ENCODE measurements at places on chromosomes 2 and 18. TPM values are rescaled to one million over a fixed set of nuclear protein-coding genes. Genes with fewer than 3 reads are reported as not detected.
A peak's percentile ranks its signal among the peaks of the same experiment; 100 is the strongest.

The ABCB11 gene
- total RNA-seq, result not detected

The AQP12A gene
- total RNA-seq, result not detected

The SULT1C4 gene
- not detected for total RNA-seq

The MATN3 gene
- total RNA-seq, result not detected

GRCh38 chr2:169136885-169137534 is 67.6 kb downstream of the DHRS9 start:
- no peak for DNase-seq

DNA sequence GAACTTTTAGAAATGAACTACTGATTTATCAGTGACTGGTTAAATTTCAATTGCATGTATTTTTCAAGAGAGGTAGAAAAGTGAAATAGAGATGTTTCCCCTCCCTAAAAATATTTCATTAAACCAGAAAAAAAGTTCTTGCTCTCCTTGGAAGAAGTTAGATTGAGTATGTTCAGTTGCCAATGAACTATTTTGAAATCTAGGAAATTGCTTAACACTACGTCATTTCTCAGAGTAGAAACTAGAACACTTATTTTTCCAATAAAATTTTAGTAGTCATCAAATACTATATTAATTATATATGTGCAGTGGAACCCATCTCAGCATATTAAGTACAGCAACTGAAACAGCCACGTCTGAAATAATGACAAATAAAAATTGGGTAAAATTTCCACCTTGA is 51.8 kb upstream of the STAT1 start:
- no peak for DNase-seq

GRCh38 chr18:5894611-5895298 is 567 bp downstream of the TMEM200C start:
- DNase-seq, result no peak

- DNase-seq, result no peak
Measured at GRCh38 chr2:129710670-129711495, 268.6 kb upstream of the RAB6C start.

DNA sequence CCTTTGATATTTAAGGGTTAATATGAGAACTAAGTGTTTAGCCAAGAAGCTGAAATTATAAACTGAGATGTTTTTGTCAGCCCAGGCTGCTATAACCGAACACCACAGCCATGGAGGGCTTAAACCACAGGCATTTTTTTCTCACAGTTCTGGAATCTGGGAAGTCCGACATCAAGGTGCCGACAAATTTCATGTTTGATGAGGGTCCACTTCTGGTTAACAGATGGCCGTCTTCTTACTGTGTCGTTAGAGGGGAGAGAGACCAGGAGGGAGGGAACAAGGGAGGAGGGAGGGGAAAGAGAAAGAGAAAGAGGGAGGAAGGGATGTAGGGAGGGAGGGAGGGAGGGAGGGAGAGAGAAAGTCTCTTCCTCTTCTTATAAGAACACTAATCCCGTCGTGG is 6.5 kb upstream of the CNDP2 start:
- DNase-seq, result no peak

DNA sequence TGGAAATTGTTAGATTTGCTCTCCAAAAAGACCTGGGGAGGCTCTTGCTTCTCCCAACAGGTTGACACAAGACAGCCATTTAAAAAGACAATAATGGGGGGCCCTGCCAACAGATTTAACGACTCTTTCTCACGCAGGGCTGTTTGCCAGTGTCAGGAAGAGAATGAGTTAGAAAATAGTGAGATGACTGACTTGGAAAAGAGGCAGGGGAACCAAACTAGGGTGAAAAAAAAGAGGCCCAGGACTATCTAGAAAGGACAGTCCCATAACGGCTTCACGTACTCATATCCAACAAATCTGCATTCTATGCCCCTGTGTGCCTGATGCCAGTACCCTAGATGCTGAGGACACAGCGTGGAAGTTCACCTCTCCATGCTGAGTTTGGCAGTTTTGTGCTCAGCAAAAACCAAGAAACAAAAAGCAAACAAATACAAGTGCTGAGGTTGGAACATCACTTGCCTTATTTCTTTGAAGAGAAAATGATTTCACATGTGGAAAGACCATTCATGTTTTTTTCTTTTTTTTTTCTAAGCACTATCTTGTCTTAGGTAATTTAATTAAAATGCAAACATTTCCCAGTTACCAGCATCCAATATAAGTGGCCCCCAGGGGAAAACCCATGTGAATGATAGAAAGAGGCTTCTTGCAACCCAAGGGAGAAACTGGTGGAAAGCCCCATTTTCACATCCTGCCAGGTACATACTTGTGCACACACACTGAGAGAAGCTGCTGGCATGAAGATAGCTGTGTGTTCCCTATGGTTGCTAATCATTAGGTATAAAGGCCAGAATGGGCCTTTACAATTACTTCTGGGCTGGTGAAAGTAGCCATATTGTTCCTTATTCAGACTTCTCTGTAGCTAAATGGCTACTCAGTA is 10.6 kb upstream of the WIPF1 start:
- peak; percentile 58 for DNase-seq

DNA sequence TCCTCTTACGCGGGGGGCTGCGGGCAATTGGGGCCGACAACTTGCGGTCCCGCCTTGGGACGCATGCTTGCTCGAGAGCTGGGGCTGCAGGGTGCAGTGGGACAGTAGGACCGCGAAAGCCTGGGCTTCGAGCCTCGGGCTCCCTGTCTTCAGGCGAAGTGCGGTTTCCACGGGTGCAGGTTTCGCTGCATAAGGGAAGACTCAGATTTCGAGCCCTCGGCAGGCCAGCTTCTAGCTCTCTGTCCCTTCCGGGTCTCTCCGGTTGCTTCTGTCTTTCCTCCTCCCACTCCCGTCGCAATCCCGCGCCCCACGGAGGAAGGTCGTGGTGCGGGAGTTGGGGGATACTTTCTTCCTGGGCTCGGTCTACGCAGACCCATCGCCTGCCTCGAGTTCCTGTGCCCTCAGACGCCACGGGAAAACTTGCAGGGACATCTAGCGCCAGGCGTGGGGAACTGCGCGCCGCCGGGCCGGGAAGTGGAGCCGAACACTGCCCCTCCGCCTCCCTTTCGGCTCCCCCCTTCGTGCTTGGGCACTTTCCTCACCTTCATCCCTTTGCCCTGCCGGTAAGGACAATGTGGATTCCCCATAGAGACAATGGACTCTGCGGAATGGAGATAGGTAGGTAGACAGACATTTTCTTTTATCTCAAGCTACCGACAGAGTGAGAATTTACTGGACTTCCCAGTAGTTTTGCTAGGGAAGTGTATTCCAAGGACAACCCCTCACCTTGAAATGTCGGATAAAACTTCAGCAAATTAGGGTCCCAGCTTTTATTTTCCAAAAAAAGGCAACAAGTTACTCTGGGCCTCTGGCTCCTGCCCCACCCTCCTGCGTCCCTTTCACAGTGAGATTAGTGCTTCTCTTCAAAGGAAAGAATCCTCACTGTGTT is 4.2 kb upstream of the HOXD13 start:
- no peak for DNase-seq

DNA sequence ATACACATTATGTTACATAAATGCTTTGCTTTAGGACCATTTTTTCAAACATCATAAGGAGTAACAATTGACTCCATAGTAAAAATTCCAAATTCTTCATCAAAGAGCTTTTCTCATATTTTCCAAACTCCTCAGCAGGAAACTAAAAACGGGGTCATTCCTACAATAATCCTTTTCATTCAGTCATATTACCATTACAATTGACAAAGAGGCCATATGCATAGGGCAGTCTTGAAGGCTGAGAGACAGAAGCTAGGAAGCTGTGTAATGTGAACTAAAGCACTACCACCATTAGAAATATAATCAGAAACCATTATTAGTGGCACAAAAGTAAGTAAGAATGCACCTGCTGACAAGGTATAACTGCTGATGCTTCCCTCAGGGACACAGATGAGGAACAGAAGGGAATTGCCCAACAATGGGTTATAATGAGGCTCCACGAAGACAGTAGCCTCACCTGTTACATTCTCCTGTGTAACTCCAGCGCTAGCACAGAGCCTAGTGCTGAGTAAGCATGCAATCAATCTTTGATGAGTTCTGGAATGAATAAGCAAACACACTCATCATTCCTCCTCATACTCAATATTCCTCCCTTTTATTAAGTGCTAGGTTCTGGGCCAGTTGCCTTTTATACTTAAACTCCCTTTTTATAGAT is 942.3 kb downstream of the CPS1 start:
- no peak for DNase-seq

DNA sequence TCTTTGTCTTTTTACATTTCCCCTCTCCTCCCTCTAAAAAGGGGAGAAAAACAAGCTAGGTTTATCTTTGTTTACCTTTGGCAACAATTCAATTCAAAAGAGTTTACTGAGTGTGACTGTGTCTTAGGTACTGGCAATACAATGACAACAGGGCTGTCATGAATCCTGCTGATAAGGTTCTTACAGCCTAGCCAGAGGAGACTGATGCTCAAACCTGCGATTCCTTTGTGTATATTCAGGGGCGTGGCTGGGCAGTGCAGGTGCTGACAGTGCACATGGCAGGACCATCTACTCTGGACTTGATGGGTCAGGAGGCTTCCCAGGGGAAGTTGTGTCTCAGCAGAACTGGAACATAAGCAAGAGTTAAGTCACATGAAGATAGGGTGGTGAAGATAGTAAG is 23.2 kb upstream of the TTN start:
- DNase-seq, result no peak

DNA sequence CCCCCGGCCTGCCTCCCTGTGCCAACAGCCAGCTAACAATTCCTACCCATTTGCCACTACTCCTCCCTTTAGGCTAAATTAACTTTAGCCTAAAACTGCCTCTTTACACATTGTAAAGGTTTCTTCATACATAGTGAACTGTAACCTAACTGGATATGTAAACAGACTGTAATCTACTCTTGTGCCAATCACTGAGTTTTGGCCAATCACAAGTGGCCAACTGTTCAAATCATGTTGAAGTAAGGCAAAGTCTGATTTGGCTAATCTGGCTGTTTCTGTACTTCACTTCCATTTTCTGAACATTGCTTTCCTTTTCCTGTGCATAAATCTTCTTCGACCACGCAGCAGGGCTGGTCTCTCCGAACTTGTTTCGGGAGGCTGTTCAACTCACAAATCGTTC is 103.6 kb upstream of the LYPD6 start:
- no peak for DNase-seq

GRCh38 chr2:172440795-172441194 is 13.4 kb downstream of the ITGA6 start:
- DNase-seq, result no peak

DNA sequence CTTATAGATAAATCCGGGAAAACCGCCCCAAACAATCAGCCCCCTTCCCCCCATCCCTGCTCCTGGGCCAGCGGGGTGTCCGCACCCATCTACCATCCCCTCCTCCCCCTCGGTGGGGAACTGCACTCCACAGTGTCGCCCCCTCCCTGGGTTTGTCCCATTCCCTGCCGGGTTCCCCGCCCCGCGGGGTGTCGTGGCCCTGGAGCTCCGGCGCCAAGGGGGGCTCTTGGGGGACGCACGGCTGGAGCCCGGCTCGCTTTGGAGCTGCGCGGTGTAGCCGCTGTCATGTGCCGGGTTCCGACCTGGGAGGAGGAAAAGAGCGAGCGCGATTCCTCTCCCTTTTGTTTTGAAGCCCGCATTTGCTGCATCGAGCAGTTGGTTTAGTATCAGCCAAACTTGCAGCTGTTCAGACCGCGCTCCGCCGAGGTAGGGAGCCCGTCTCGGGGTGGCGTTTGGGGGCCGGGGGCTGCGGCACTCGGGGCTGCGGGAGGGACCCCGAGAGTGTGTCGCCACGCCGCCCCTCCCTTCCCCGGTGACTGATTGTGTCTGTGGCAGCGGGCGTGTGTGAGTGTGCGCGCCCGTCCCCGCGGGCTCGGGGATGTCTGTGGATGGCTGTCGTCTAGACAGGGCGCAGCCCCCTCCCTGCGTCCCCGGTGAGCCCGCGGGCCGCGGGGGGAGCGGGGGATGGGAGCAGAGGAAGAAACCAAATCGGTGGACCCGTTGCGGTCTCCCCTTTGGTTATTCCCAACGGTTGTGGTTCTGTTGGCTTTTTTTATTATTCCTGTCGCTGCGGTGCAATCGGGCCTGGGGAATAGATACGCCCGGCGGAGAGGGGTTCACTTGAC is 797 bp downstream of the CTIF start:
- peak; percentile 19 for DNase-seq

DNA sequence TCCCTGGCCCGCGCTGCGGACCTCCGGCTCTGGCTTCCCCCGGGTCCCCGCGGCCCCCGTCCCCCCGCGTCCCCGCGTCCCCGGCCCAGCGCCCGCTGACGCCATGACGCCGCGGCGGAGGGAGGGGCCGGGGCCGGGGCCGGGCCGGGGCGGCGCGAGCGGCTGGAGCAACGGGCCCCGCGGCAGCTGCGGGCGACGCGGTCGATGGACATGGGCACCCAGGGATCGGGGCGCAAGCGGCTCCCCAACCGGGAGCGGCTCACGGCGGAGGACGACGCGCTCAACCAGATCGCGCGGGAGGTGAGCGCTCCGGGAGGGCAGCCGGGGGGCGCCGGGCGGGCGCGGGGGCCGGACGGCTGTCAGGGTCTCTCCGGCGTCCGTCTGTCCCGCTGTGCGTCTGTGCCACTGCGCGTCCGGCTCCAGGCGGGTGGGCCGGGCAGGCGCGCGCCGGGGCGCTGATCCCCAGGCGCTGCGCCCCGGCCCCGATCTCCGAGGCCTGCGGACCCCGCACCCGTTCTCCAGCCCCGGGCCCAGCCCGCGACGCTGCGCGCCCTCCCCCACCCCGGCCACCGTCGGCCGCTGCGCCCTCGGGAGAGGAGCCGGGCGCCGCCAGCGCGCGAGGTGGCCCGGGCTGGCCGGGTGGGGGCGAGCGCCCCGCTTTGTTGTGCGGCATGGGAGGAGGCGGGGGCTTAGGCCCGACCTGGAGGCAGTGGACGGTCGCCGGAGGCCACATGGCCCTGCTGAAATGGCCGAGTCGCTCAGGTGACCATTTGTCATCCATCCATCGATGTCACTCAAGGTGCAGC is at the start of gene LRRFIP1:
Gene LRRFIP1 (plus strand): TSS at position 147 of the 806 bp plus-strand sequence. CDS start 58 bp downstream, at position 205.
- DNase-seq, result peak; percentile 35

- DNase-seq, result no peak
Measured at GRCh38 chr18:37460604-37461003, 105.0 kb downstream of the CELF4 start.

- no peak for DNase-seq
Measured at GRCh38 chr2:239531456-239532241, 130.8 kb upstream of the HDAC4 start.

- DNase-seq, result no peak
Measured at GRCh38 chr2:1248187-1248586, 165.1 kb upstream of the TPO start.

DNA sequence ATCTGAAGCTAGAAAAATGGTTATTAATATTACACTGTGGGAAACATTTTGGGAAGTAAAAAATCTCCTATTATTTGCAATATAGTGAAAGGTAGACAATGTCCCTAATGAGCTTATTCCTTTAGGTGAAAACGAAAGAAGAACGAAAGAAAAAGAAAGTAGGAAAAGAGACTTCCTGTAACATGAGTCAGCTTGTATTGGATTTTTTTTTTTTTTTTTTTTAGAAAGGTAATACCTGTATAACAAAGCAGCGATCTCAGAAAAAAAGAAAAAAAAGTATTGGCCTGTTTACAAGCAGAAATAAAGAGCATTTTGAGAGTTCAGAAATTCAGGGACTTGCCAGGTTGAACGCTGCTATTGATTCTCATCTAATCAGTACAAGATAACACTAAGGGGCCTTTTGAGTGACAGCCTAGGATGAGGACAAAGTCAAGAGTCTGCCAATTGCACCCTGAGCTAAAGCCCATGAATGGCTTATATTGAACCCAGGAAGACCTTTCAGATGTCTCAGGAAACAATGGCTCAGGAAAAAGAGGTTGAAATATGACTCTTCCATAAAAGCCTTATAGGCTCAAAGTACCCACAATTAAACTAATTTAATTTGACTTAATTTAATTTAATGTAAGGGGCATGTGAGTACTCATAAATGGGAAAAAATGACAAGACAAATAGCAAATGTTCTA is 615.6 kb upstream of the CDH2 start:
- DNase-seq, result no peak
